H7 (cell line): ENCODE measurements at places on chromosomes 1 and 21. TPM values are rescaled to one million over a fixed set of nuclear protein-coding genes. Genes with fewer than 3 reads are reported as not detected.

The ETV3L gene
- 0.74 and 1.1 TPM in 2 replicates for total RNA-seq

The CLCA2 gene
- not detected in 2 replicates for total RNA-seq

The LCE1D gene
- not detected in 2 replicates for total RNA-seq

The SYT2 gene
- 2.8 and 3.6 TPM in 2 replicates for total RNA-seq

The RIMKLA gene
- total RNA-seq, result 1.1 and 2.7 TPM in 2 replicates

The SPATA45 gene
- total RNA-seq, result 0.38 and 0.63 TPM in 2 replicates

DNA sequence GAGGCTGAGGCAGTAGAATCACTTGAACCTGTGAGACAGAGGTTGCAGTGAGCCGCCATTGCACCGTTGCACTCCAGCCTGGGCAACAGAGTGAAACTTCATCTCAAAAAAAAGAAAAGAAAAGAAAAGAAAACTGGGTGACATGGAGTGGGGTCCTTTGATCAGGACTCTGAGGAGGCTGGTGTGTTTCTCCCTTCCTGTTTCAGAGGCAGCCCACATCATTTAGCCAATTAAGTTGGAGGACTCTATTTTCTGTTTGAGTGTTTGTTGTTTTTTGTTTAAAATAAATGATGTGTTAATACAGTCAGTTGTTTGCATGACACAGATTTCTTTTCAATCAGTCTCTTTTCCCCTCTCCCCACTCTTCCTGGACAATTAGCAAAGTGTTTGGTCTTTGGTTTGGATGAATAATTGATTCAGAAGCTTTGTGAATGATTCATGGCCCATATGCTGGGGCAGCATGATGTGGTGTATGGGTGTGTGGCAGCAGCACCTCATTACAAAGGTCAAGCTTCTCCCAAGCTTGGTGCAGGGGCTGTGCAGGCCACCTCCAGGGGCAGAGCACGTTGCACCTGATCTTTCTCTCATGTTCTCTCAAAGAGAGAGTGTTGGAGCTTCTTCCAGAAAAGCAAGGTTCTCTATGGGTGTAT, 48.8 kb downstream of the CACNA1E start:
- DNase-seq, result no peak

DNA sequence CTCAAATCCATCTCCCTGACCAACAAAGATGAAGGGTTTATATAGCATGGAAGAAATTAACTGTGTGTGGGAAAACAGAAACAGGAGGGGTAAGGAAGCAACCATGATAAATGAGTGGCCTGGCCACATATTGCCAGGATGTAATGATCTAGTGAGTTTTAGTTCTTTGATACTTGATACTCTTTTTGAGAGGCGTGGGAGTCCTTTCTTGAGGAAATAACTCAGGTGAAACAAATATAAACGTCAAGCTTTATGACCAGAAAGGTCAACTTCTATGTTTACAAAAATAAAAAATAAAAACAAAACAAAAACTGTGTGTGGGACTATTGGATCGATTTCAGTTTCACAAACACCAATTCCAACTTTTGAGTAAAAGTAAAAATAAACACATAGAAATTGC, 860.8 kb upstream of the B3GALT2 start:
- DNase-seq, result no peak

DNA sequence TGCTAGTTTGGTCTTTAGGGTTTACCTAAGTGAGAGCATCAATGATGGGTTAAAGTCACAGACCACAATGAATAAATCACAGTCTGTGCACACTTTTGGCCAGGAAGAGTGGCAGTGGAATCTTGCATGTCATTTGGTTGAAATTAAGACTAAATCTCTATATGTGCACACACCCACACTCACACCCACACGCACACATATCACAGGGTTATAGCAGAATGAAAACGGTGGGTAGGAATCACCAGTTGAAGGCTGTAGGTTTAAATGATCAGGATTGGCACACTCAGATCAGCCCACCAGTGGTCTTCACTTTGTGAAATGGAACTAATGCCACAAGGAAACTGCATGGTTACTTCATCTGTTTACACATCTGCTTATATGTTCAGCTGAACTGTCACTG, 97.6 kb upstream of the ADAR start:
- no peak for DNase-seq

DNA sequence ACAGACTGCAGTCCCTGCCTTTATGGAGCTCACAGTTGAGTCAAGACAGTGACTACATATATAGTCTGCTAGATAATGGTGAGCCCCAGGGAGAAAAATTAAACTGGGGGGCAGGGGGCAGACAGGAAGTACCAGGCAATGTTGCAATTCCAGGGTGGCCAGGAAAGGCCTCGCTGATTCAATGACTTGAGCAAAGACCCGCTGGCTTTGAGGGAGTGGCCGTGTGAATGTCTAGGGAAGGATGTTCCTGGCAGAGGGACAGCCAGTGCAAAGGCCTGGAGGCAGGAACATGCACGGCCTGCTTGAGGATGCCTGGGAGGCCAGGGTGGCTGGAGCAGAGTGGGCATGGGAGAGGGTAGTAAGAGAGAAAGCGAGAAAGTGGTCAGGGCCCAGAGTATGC, 23.0 kb upstream of the EPHA8 start:
- DNase-seq, result no peak

- DNase-seq, result no peak
Measured at GRCh38 chr1:115225993-115226685, 111.9 kb downstream of the NGF start.

- no peak for DNase-seq
Measured at GRCh38 chr1:180278596-180279395, 48.7 kb downstream of the LHX4 start.

GRCh38 chr1:218851586-218851985, 322.1 kb upstream of the LYPLAL1 start:
- no peak for DNase-seq

- DNase-seq, result no peak
Measured at GRCh38 chr1:199700551-199700950, 327.0 kb upstream of the NR5A2 start.

DNA sequence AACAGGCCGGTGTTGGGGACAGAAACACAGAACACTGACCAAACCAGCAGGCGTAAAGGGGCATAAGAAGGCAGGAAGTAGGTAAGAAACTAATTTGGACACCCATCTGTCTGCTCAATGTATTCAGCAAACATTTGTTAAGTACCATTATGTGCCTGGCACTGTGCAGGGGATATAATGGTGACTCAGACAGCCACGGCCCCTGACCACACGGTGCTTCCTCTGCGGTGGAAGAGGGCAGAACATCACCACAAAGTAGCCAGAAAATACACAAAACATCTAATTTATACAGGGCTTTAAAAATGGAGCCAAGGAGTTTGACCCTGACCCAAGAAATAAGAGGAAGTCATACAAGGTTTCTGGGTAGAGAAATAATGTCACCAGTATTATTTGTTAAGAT, 12.9 kb downstream of the DNAJC11 start:
- DNase-seq, result no peak
